CD8-positive, alpha-beta memory T cell (primary cell): ENCODE measurements at places on chromosomes 3 and 15. TPM values are rescaled to one million over a fixed set of nuclear protein-coding genes. Genes with fewer than 3 reads are reported as not detected.

Gene DPPA2
- polyA plus RNA-seq = not detected

Gene FOXB1
- polyA plus RNA-seq = 0.10 TPM

Gene CCR8
- polyA plus RNA-seq = 2.1 TPM

Gene PLXNB1
- polyA plus RNA-seq = 0.30 TPM

Gene KIF7
- not detected for polyA plus RNA-seq

Gene ATP13A5
- not detected for polyA plus RNA-seq

Gene GNB4
- 0.16 TPM for polyA plus RNA-seq

Gene IRAK2
- 10.3 TPM for polyA plus RNA-seq
